Mesothelial cell of epicardium (in vitro differentiated cells): ENCODE measurements at places on chromosomes 4 and X. TPM values are rescaled to one million over a fixed set of nuclear protein-coding genes. Genes with fewer than 3 reads are reported as not detected.

DNA sequence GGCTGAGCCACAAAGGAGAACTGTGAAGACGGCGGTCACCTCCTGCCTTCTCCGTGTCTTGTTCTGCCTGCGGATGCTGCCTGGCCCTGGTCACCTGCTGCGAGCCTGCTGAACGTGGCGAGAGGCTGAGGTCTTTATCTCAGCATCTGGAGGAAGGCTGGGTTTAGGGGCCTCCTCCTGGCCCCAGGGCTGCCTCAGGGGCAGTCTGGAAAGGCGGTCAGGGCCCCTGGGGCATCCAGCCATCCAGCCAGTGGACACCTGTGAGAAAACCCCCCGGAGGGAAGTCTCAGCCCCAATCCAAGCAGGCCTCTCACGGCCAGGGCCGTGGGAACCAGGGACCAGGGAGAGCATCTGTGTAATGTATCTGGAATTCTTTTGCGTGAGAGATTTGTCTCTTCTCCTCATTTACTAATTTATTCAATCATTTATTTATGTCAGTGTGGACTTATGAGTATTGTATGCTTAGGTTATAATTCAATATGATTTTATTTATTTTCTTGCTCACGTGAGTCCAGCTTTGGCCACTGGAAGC, 11.3 kb downstream of the PDE6B start:
- H3K4me1 ChIP-seq, result no peaks in the 10 kb centered on the region
- DNase-seq, result no peak
- H3K27ac ChIP-seq, result no peak overlapping the region
- H3K27me3 ChIP-seq, result peaks cover 16% of the 10 kb centered on the region
- no peak overlapping the region for H3K4me3 ChIP-seq
- no peaks in the 10 kb centered on the region for H3K36me3 ChIP-seq

The FRYL gene
- 55.5 to 57.0 TPM (median 56.8 TPM) in 3 replicates for total RNA-seq

The KIAA1210 gene
- 0.50 to 0.82 TPM (median 0.56 TPM) in 3 replicates for total RNA-seq

DNA sequence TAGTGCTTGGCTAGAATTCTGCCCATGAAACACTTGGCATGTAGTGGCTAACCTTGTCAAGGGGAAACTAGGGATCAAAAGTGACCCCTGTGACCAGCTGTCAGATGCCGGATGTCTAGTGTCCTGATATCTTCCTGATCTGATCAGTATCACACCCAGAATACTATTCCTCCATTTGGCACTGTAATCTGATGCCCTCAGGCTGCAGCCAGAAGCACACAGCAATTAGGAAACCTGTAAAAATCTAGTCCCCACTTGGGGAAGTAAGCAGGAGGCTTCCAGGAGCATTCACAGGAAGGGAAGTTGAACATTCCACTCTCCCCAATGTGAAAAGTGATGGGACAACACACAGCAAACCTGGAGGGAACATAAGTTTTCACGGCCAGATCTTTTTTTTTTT, 125.1 kb downstream of the HS6ST2 start:
- no peak overlapping the region for H3K27ac ChIP-seq
- DNase-seq, result no peak
- no peak overlapping the region for H3K4me3 ChIP-seq
- peaks cover 28% of the 10 kb centered on the region for H3K4me1 ChIP-seq

The MAGEE2 gene
- not detected in 3 replicates for total RNA-seq

DNA sequence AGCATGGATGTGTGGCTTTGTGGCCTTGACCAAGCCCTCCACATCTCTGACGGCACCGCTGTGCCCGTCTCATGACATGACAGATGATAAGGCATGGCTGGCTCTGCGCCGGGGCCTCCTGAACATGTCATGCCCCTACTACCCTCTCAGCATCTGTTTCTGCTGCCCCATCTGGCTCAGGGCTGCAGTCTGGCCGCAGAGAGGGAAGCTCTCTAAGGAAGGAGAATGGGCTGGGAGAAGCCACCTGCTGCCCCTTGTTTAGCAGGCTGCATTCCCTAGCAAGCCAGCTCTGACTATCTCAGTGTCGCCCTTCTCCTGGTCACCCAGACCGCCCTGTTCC, 7.2 kb downstream of the ZNF185 start:
- DNase-seq, result no peak
- no peak overlapping the region for H3K4me3 ChIP-seq
- H3K4me1 ChIP-seq, result peaks cover 29% of the 10 kb centered on the region
- no peak overlapping the region for H3K27ac ChIP-seq
- H3K36me3 ChIP-seq, result no peaks in the 10 kb centered on the region
- H3K27me3 ChIP-seq, result no peaks in the 10 kb centered on the region

The TLR10 gene
- not detected in 3 replicates for total RNA-seq

GRCh38 chr4:182695009-182695408, 222.2 kb downstream of the DCTD start:
- peaks cover 19% of the 10 kb centered on the region for H3K4me1 ChIP-seq
- H3K36me3 ChIP-seq, result peaks cover 21% of the 10 kb centered on the region
- no peaks in the 10 kb centered on the region for H3K27me3 ChIP-seq
- no peak for DNase-seq
- no peak overlapping the region for H3K27ac ChIP-seq
- H3K4me3 ChIP-seq, result no peak overlapping the region

- H3K4me1 ChIP-seq, result peaks cover 5% of the 10 kb centered on the region
- no peak overlapping the region for H3K4me3 ChIP-seq
- DNase-seq, result no peak
- no peaks in the 10 kb centered on the region for H3K27me3 ChIP-seq
- no peaks in the 10 kb centered on the region for H3K36me3 ChIP-seq
Observed at GRCh38 chr4:185096032-185096653, 46.9 kb upstream of the SLC25A4 start.

DNA sequence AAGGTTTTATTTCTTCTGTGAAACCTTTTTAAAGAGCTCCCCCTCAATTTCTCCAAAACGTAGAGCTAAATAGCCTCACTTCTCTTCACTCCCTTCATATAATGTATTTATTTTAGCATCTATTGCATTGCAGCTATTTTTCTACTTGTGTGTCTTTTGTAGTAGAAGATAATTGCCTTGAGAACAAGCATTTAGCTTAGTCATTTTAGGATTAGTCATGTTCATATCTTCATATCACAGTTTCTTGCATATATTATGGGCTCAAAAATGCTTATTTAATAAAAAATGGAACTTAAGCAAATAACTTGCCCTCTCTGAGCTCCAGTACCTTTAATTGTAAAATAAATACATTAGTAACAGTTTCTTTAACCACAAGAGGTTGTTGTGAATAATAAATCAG, 72.1 kb upstream of the SPANXC start:
- no peak overlapping the region for H3K27ac ChIP-seq
- no peaks in the 10 kb centered on the region for H3K4me1 ChIP-seq
- H3K36me3 ChIP-seq, result no peaks in the 10 kb centered on the region
- H3K27me3 ChIP-seq, result no peaks in the 10 kb centered on the region
- DNase-seq, result no peak
- no peak overlapping the region for H3K4me3 ChIP-seq

- H3K4me1 ChIP-seq, result no peaks in the 10 kb centered on the region
- DNase-seq, result no peak
- no peak overlapping the region for H3K27ac ChIP-seq
Observed at GRCh38 chr4:164396439-164396838, 357.5 kb upstream of the SMIM31 start.

- H3K27ac ChIP-seq, result no peak overlapping the region
- DNase-seq, result no peak
- H3K4me1 ChIP-seq, result peaks cover 17% of the 10 kb centered on the region
- peaks cover 43% of the 10 kb centered on the region for H3K27me3 ChIP-seq
Observed at GRCh38 chr4:181827246-181827645, 416.0 kb upstream of the TENM3 start.

DNA sequence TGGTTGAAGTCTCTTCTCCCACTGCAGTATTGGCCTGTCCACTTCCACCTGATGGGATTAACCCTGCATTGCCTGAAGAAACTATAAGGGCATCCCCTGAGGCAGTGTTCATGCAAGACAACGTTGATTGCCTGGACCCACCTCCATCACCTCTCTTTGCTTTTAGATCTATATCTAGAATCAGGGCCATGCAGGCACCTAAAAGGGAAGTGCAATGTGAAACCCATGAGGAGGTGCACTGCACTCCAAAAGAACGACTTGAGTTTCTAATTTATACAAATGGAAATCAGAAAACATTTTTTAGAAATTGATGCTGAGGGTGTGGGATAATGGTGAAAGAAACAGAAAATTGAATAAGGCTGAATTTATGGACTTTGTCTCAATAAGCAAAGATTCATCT, 694.4 kb downstream of the TRAM1L1 start:
- peaks cover 15% of the 10 kb centered on the region for H3K4me1 ChIP-seq
- no peak overlapping the region for H3K4me3 ChIP-seq
- no peaks in the 10 kb centered on the region for H3K27me3 ChIP-seq
- peaks cover 2% of the 10 kb centered on the region for H3K36me3 ChIP-seq
- no peak for DNase-seq
- H3K27ac ChIP-seq, result no peak overlapping the region

The MAP7D2 gene
- total RNA-seq, result 0.93 to 1.4 TPM (median 1.3 TPM) in 3 replicates

GRCh38 chr4:83083925-83084475, 30.5 kb downstream of the PLAC8 start:
- no peak overlapping the region for H3K27ac ChIP-seq
- no peaks in the 10 kb centered on the region for H3K4me1 ChIP-seq
- no peaks in the 10 kb centered on the region for H3K27me3 ChIP-seq
- H3K4me3 ChIP-seq, result no peak overlapping the region
- DNase-seq, result no peak

The NDST4 gene
- total RNA-seq, result 0.09 to 0.33 TPM (median 0.09 TPM) in 3 replicates

The ALB gene
- total RNA-seq, result 0.59 to 1.5 TPM (median 0.63 TPM) in 3 replicates

GRCh38 chr4:7291372-7292114, 99.2 kb downstream of the SORCS2 start:
- H3K4me1 ChIP-seq, result no peaks in the 10 kb centered on the region
- H3K4me3 ChIP-seq, result no peak overlapping the region
- no peak for DNase-seq
- H3K27ac ChIP-seq, result no peak overlapping the region
- H3K36me3 ChIP-seq, result no peaks in the 10 kb centered on the region

The EFHC2 gene
- total RNA-seq, result 1.5 to 2.4 TPM (median 2.0 TPM) in 3 replicates

- H3K4me3 ChIP-seq, result no peak overlapping the region
- H3K36me3 ChIP-seq, result no peaks in the 10 kb centered on the region
- H3K27me3 ChIP-seq, result no peaks in the 10 kb centered on the region
- H3K27ac ChIP-seq, result no peak overlapping the region
- DNase-seq, result no peak
Observed at GRCh38 chr4:83961575-83961974, 425.7 kb downstream of the GPAT3 start.

DNA sequence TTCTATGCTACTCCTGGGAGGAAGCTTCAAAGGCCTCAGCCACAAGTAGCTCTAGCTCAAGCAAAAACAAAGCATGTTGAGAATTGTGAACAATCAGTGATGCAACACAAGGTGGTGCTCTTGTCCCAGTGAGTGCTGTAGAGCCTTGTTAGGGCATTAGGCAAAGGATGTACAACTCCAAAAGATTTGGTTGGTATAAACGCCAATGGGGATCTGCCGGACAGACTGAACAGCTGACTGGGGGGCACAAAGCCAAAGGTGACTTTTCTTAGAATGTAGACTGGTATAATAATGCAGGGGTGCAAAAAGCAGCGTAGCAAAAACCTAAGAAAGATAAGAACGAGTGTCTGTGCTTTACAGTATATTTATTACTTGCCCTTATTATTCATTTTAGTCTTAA, 62.6 kb upstream of the ALB start:
- H3K27ac ChIP-seq, result no peak overlapping the region
- H3K36me3 ChIP-seq, result peaks cover 1% of the 10 kb centered on the region
- no peaks in the 10 kb centered on the region for H3K27me3 ChIP-seq
- H3K4me3 ChIP-seq, result no peak overlapping the region
- H3K4me1 ChIP-seq, result peaks cover 13% of the 10 kb centered on the region

The MID1IP1 gene
- 21.4 to 24.0 TPM (median 22.0 TPM) in 3 replicates for total RNA-seq

The CENPVL3 gene
- 3.9 to 5.5 TPM (median 5.0 TPM) in 3 replicates for total RNA-seq

DNA sequence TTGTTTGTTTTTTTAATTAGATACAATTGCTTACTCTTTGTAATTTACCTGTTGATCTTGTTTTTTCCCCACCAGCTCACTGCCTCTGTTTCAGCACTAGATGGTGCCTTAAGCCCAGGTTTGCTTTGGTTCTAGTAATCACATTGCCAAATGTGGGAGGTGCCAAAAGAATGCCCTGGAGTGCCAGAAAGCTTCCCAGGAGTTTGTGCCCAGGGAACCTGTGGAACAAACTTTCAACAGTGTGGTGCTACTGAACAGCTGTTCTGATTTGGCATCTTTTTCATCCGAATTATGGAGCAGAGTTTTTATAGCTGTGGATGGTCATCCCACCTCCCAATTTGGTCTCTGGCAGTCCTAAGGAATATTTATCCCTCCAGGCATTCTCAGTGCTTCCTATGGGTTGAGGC, 1000.7 kb downstream of the STIM2 start:
- no peak overlapping the region for H3K27ac ChIP-seq
- no peak for DNase-seq
- no peaks in the 10 kb centered on the region for H3K4me1 ChIP-seq
- no peaks in the 10 kb centered on the region for H3K36me3 ChIP-seq
- no peak overlapping the region for H3K4me3 ChIP-seq

The GABRB1 gene
- not detected in 3 replicates for total RNA-seq

DNA sequence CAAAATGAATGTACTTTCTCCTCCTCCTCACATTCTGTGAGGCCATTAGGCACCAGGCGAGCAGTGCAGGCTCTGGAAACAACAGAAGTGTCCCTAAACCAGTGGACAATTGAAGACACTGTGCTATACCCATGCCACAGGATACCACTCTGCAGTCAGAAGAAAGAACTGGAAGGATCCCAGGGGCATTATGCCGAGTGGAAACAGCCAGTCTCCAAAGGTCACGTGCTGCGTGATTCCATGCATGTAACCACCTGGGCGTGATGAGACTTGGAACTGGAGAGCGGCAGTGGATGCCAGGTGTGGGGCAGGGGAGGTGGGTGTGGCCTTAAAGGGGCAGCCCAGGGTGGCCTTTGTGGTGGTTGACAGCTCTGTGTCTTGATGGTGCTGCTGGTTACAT, 139.4 kb downstream of the EVC2 start:
- no peaks in the 10 kb centered on the region for H3K27me3 ChIP-seq
- no peak overlapping the region for H3K27ac ChIP-seq
- no peak overlapping the region for H3K4me3 ChIP-seq
- H3K36me3 ChIP-seq, result peaks cover 46% of the 10 kb centered on the region
- H3K4me1 ChIP-seq, result no peaks in the 10 kb centered on the region

The ZGRF1 gene
- total RNA-seq, result 17.9 to 20.1 TPM (median 18.6 TPM) in 3 replicates

DNA sequence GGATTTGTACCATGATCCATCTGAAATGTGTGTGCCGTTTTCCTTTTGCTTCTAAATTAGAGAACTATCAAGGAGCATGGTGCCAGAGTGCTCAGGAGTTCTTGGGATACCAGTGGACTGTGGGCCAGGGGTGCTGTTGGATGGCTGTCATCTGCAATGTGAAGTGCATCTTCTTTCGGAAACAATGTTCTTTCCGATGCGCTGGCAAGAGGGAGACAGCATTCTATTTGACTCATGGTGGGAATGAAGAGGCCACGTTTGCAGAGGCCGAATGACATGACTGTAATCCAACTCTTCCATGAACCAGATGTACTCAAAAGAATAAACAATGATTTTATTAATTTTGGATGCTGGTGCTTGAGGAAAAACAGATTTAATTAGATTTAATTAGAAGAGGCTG, 45.5 kb downstream of the SORCS2 start:
- no peaks in the 10 kb centered on the region for H3K27me3 ChIP-seq
- no peak overlapping the region for H3K27ac ChIP-seq
- no peak overlapping the region for H3K4me3 ChIP-seq
- DNase-seq, result no peak
- H3K36me3 ChIP-seq, result no peaks in the 10 kb centered on the region
